ENCODE measurements at places on chromosomes 6 and 20.

DNA sequence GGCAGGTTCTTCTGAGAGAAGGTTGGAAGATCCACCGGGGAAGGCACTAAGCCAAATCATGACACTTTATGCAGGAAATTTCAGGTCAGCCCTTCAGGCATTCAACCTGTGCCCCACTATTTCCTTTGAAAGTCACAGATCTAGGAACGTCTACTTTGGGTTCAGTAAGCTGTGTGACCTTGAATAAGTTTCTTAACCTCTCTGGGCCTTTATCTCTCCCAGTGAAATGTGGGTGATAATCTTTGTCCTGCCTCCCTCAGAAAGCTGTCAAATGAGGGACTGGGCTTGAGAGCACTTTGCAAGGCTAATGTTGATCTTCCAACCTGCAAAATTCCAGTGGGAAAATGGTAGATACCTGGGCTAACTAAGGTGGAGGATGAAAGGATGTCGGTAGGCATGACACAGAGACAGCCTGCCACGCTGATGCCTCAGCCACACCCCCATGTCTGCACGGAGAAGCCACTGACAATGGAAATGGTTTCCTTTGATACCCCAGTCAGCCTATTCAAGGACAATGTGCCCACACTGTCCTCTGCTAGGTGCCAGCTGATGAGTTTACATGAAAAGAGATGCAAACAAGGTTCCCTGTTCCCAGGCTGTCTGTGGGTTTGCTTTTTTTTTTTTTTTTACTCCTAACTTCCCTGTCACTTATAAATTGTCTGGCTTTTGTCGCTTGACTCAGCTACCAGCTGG is 9.3 kb downstream of the BNIP5 start:
- no peak overlapping the region for H3K4me3 ChIP-seq
- H3K36me3 ChIP-seq, result no peaks in the 10 kb centered on the region
- H3K27ac ChIP-seq, result no peak overlapping the region
- no peak for ATAC-seq
- H3K27me3 ChIP-seq, result peaks cover 9% of the 10 kb centered on the region

GRCh38 chr6:67896476-67896875 is 738.6 kb upstream of the ADGRB3 start:
- no peak for ATAC-seq
- no peaks in the 10 kb centered on the region for H3K27me3 ChIP-seq
- H3K36me3 ChIP-seq, result no peaks in the 10 kb centered on the region
- H3K4me1 ChIP-seq, result peaks cover 5% of the 10 kb centered on the region
- H3K27ac ChIP-seq, result no peak overlapping the region
- H3K4me3 ChIP-seq, result no peak overlapping the region

DNA sequence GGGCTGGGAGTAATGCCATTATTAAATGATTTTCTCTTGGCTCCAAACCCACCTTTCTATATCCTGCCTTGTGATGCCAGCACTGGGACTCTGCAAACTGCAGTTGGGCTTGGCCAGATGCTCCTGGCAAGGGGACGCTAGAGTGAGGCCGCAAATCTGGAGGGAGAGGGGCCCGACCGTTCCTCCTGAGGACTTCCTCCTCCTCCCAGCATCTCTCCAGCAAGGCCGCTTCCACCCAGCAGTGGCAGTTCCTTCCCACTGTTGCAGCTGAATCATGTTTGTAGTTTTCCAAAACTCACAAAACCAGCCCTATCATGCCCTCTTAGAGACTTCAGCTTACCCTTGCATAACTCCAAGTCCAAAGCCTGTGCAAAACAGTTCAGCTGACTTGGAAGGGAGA is 244.4 kb downstream of the FOXA2 start:
- H3K4me1 ChIP-seq, result no peaks in the 10 kb centered on the region
- no peak overlapping the region for H3K27ac ChIP-seq
- H3K4me3 ChIP-seq, result no peak overlapping the region
- no peaks in the 10 kb centered on the region for H3K36me3 ChIP-seq
- H3K27me3 ChIP-seq, result peaks cover 4% of the 10 kb centered on the region
- no peak for ATAC-seq

DNA sequence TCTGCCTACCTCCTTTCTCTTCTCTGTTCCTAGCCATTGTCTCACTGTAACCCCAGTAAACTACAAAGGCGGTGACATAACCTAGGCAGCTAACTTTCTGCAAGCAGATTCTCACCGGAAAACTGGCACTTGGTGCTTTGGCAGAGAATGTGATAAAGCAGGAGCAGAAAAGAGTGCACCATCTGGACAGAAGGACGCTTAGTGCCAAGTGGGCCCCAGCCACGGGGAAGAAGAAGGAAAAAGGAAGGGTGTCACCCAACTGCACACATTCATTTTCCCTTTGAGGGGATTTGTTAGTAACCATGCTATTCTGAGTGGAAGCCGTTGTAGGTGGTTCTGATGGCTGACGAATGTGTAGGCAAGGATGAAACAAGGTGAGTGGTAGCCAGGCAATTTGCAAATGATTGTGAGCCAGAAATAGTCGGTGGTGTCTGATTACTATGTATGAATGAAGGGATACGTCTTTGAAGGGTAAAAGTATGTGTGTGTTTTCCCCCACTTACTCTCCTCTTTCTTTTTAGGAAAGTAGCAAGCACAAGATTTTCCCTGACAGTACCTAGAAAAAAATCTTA is 148.3 kb upstream of the STXBP5 start:
- no peaks in the 10 kb centered on the region for H3K4me1 ChIP-seq
- no peak for ATAC-seq
- no peaks in the 10 kb centered on the region for H3K36me3 ChIP-seq
- H3K4me3 ChIP-seq, result no peak overlapping the region
- no peak overlapping the region for H3K27ac ChIP-seq

DNA sequence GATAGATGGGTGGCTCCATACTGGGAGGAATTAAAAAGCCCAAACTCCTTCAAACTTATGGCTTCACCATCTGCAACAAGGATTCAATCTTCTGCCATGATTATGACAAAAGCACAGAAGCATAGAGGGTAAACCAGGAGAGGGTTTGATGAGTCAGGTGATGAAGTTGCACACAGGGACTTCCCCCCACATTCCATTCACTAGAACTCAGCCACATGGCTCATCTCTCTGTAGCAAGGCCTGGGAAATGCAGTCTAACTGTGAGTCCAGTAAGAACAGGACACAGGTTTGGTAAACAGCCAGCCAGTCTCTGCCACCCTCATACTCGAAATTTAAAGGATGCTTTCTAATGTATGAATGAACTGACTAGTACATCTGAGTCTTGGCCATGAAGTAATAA is 142.9 kb downstream of the HIVEP2 start:
- H3K4me3 ChIP-seq, result peak overlapping the region; percentile 63
- H3K36me3 ChIP-seq, result peaks cover 52% of the 10 kb centered on the region
- no peaks in the 10 kb centered on the region for H3K27me3 ChIP-seq
- ATAC-seq, result peak; percentile 90
- peak overlapping the region; percentile 79 for H3K27ac ChIP-seq

DNA sequence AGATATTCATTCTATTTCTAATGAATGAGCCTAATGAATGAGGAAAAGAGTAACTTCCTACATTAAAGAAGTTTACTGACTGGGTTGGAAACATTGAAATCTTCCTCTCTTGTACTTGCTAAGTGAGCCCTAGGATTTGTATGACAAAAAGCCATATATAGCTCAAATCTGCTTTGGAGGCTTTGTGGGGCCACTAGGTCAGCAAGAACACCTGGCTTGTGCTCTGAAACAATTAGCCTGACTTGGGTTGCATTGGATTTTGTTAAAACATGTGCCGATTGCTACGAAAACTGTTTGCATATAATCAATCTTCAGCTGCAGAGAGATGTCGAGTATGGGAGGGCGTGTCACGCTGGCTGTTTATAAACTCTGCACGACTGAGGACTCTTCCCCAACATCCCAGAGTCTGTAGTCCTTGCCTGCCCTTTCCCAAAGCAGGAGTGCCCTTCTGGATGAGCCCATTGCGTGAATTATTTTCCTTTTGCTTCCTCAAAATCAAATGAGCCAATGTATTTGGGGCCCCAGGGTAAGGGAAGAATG is 684.8 kb downstream of the DHX35 start:
- H3K36me3 ChIP-seq, result no peaks in the 10 kb centered on the region
- H3K4me3 ChIP-seq, result no peak overlapping the region
- peaks cover 6% of the 10 kb centered on the region for H3K27me3 ChIP-seq
- H3K27ac ChIP-seq, result no peak overlapping the region
- no peak for ATAC-seq
- H3K4me1 ChIP-seq, result no peaks in the 10 kb centered on the region

GRCh38 chr6:139644821-139645220 is 270.4 kb upstream of the CITED2 start:
- H3K27ac ChIP-seq, result no peak overlapping the region
- H3K27me3 ChIP-seq, result no peaks in the 10 kb centered on the region
- H3K4me1 ChIP-seq, result peaks cover 4% of the 10 kb centered on the region
- H3K36me3 ChIP-seq, result no peaks in the 10 kb centered on the region
- no peak for ATAC-seq

- peak overlapping the region; percentile 58 for H3K27ac ChIP-seq
- H3K27me3 ChIP-seq, result no peaks in the 10 kb centered on the region
- H3K4me3 ChIP-seq, result no peak overlapping the region
Measured at GRCh38 chr6:158262755-158263154, 49.5 kb upstream of the TULP4 start.

- H3K27me3 ChIP-seq, result no peaks in the 10 kb centered on the region
- H3K27ac ChIP-seq, result peak overlapping the region; percentile 74
- ATAC-seq, result peak; percentile 81
- H3K4me3 ChIP-seq, result peak overlapping the region; percentile 32
- peaks cover 93% of the 10 kb centered on the region for H3K36me3 ChIP-seq
- peaks cover 36% of the 10 kb centered on the region for H3K4me1 ChIP-seq
Measured at GRCh38 chr20:38050686-38051085, 17.1 kb downstream of the RPRD1B start.

DNA sequence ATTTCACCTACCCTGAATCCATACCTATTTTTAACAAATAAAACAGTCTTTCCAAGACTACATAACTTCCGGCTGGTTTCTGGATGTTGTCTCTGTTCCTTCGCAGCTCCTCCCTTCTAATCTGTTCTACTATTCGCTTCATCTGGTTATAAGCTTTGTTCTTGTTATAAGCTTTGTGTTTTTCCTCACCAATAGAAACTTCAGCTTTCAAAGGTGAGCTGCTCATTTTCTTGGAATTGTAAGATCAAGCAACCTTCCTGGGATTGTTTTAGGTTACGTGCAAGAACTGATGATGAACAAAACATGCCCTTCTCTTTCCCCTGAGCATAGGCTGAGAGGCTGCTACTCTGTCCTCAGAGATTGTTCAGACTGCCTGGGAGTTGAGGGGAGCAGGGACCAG is 2.1 kb downstream of the GFOD1 start:
- H3K27me3 ChIP-seq, result peaks cover 16% of the 10 kb centered on the region
- no peak overlapping the region for H3K27ac ChIP-seq
- ATAC-seq, result no peak

DNA sequence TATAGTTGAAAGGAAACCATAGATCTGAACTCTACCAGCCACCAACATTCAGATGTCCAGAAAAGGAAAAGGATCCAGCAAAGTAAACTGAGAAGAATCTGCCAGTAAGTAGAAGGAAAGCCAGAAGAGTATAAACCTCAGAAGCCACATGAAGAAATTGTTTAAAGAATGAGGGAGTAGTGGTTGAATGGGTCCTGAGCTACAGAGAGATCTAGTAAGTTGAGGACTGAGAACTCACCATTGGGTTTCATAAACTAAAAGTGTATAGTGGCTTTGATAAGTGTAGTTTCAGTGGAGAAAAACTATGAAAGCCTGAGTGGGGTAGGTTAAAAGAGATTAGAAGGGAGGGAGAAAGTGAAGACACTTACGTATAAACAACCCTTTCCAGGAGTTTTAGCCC is 32.0 kb upstream of the SUMO4 start:
- ATAC-seq, result peak; percentile 87
- H3K27ac ChIP-seq, result no peak overlapping the region
- H3K27me3 ChIP-seq, result no peaks in the 10 kb centered on the region
- H3K36me3 ChIP-seq, result peaks cover 56% of the 10 kb centered on the region
- H3K4me3 ChIP-seq, result no peak overlapping the region
- H3K4me1 ChIP-seq, result peaks cover 36% of the 10 kb centered on the region

DNA sequence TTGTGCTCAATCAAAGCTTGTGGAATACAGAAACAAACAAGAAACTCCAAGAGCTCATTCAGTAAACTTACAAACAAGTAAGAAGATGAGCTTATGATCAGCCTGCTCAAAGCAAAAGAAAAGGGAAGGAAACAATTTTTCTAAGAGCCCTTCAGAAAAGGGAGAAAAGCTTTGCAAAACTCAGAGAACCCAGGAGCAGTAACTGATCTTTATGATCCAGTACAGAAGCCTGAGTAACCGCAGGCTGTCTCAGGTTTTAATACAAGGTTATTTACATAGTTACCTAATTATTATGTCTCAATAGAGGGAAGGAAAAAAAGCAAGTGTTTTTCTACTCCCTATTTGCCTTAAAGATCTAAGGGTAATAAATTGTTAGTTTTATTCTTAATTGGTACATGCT is 226.5 kb downstream of the MAFB start:
- peaks cover 13% of the 10 kb centered on the region for H3K27me3 ChIP-seq
- no peak overlapping the region for H3K27ac ChIP-seq
- no peaks in the 10 kb centered on the region for H3K4me1 ChIP-seq

DNA sequence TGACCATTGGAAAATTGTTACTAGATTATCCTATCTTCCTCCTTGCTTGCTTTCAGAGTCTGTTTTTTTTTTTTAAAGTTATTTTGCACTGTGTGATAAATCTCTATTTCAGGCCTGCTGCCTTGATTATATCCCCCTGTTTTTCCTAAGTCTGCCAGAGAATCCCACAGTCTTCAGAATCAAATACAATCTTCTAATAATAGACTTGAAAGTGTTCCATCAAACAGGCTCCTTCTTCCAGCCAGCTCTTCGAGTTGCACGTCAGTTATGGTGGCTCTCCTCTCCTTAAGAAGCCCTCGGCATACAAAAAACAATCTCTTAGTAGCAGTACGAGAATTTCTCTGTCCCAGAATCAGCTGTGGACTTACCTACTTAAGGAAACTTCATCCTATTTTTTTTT is 92.9 kb upstream of the NOX3 start:
- H3K27me3 ChIP-seq, result peaks cover 3% of the 10 kb centered on the region
- H3K4me3 ChIP-seq, result no peak overlapping the region
- no peak for ATAC-seq
- H3K36me3 ChIP-seq, result no peaks in the 10 kb centered on the region
- H3K4me1 ChIP-seq, result no peaks in the 10 kb centered on the region

DNA sequence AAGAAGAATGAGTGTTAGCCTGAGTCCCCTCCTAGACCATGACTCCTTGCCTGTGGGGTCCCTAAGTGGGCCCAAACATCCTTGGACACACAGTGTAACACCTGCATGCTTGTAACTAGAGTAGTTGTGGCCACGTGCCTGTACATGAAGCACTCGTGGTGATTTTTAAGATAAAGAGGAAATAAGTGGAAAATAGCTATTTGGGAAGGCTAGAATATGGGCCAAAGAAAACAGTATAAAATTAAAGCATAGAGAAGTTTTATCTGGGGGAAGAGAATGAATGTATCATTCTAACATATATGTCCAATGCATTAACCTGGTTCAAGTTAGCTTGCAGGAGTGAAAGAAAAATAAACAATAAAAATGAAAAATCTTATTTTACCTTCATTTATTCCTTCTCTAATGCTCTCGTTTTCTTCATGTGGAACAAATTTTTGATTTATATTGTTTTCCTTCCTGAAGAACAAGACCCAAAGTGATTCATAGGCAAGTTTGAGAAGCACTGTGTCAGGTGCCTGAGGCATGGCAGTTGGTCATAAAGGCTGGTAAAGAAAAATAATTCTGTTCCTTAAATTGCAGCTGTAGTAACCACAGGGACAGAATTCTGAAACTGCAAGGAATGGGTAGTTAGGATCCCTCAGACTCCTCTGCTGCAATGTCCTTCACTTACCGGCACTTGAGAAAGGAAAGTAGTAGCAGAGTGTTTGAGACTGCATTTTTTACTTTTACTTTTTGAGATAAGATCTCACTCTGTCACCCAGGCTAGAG is 8.5 kb upstream of the CST3 start:
- H3K27me3 ChIP-seq, result peaks cover 6% of the 10 kb centered on the region
- H3K4me1 ChIP-seq, result no peaks in the 10 kb centered on the region
- H3K27ac ChIP-seq, result no peak overlapping the region
- H3K4me3 ChIP-seq, result no peak overlapping the region
- H3K36me3 ChIP-seq, result no peaks in the 10 kb centered on the region

All from activated T-helper 17 cell treated with anti-CD3 and anti-CD28 coated beads, Interleukin-2, amount 50 U/mL, for 72 hours (primary cell).